ENCODE measurements at places on chromosomes 5 and 9. TPM values are rescaled to one million over a fixed set of nuclear protein-coding genes. Genes with fewer than 3 reads are reported as not detected.

FOXD4L6 gene
- not detected for polyA plus RNA-seq

DNA sequence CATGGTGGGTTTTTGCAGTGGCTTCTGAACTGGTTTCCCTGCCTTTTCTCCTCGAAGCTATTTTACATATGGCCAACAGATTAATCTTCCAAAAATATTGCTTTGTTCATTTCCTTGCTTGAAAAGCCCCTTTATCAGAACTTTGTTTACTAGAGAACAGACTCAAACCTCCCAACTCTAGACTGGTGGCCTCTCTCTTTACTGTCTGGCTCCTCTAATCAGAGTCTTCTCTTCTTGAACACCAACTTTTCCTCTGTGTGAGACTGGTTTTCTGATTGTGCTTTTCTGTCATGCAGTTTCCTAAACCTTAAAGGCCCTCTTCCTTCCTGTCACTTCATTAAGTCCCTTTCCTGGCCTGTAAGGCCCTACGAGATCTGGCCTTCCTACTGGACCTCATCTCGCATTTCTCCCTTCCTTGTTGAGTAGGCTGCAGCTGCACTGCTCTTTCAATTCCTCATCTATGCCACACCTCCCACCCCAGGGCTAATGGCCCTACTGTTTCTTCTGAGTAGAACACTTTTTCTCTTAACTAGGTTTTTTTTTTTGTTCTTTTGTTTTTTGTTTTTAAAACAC lies 5.7 kb downstream of the C9orf43 start:
- peaks cover 19% of the 10 kb centered on the region for H3K4me1 ChIP-seq
- no peak overlapping the region for H3K4me3 ChIP-seq
- H3K36me3 ChIP-seq = no peaks in the 10 kb centered on the region
- H3K27ac ChIP-seq = peak overlapping the region; percentile 69
- peak; percentile 67 for DNase-seq
- H3K27me3 ChIP-seq = no peaks in the 10 kb centered on the region

DNA sequence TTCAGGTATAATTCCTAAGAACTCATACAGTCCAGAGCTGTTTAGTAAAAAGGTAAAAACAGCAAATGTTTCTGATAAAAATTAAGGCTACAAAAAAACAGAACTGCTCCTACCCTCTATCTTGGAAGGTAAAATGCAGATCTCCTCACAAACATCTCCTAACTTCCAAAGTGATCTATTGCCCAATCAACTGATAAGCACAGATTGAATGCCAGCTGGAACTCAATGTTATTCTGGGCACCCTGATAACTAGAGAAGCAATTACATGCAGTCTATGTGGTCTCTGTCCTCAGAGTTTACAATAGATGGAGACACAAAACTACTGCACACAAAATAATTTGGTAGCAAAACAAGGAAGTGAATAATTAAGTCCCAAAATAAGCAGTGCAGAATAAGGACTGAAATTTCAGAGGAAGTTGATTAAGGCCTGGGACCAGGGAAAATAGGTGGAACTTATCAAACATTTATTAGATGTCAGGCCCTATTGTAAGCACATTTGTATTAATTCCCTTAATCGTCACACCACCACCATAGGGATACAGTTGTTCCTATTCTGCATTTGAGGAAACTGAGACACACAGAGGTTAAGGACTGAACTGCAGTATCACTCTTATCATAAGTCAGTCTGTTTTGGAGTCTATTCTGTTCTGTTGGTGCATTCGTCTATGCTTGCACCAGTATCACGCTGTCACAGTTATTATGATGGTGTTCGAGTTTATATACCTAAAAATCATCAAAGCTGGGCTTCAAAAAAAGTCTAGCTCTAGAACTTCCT lies 102.2 kb upstream of the TARS1 start:
- no peak overlapping the region for H3K27ac ChIP-seq
- H3K27me3 ChIP-seq = no peaks in the 10 kb centered on the region
- no peak overlapping the region for H3K4me3 ChIP-seq
- DNase-seq = no peak
- no peaks in the 10 kb centered on the region for H3K4me1 ChIP-seq

- H3K4me3 ChIP-seq = no peak overlapping the region
- peak; percentile 66 for DNase-seq
- H3K4me1 ChIP-seq = peaks cover 14% of the 10 kb centered on the region
- H3K27ac ChIP-seq = no peak overlapping the region
- H3K36me3 ChIP-seq = no peaks in the 10 kb centered on the region
These were observed 155.5 kb upstream of the WWC1 start for GRCh38 chr5:168135897-168136296.

DNA sequence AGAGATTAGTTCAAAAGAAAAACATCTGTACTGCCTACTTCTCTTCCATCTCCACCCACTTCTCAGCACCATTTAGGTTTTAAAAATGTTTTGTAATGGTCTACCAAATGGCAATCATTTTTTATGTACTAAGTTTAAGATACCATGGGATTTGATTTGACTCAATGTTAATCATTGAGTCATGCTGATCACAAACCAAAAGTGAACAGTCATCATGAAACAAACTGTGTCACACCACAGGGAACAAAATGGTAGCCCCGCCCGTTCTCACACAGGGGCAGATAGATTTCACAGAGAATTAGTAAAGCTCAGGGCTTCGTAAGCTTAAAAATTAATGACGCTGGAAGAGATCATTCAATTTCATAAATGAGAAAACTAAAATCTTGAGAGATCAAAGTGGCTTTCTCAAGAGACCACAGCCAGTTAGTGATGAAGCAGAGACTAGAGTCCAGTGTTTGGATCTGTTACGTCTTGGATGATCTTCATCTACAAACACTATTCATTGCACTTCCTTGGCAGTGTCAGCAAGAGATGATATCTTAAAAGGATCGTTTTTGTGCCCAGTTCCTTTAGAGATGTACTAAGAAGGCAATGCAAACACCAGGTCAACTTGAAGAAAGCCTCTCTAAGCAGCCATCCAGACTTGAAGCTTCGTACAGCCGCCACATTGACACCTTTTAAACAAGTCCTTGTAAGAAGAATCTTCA lies 33.9 kb upstream of the TRIO start:
- peak overlapping the region; percentile 64 for H3K27ac ChIP-seq
- peak overlapping the region; percentile 51 for H3K4me3 ChIP-seq
- peak; percentile 71 for DNase-seq
- peaks cover 22% of the 10 kb centered on the region for H3K4me1 ChIP-seq
- no peaks in the 10 kb centered on the region for H3K27me3 ChIP-seq

CREB3 gene
- 33.2 TPM for polyA plus RNA-seq

DNA sequence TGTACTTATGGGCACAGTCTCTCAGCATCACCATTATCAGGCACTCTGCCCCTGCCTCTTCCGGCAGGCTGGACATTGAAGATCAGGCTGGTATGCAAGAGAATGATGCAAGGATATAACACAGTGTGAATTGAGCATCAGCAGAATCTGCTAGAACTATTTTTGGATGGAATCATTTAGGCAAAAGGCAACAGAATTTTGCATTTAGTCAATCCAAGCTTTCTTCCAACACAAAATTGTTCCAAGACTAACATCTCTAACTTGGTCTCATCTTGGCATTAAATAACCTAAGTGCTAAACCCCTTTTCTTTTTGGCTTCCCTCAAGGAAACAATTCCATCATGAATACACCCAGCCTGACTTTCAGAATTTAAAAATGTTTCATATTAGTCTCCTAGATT lies 339.9 kb downstream of the PRELID2 start:
- no peaks in the 10 kb centered on the region for H3K4me1 ChIP-seq
- DNase-seq = no peak
- H3K36me3 ChIP-seq = no peaks in the 10 kb centered on the region
- no peaks in the 10 kb centered on the region for H3K27me3 ChIP-seq
- no peak overlapping the region for H3K4me3 ChIP-seq

GRCh38 chr5:160621526-160621925 lies 199.9 kb downstream of the PTTG1 start:
- no peak overlapping the region for H3K27ac ChIP-seq
- no peaks in the 10 kb centered on the region for H3K36me3 ChIP-seq
- DNase-seq = no peak
- H3K4me3 ChIP-seq = no peak overlapping the region
- no peaks in the 10 kb centered on the region for H3K4me1 ChIP-seq

All from GM12878 (cell line).